Activated CD4-positive, alpha-beta T cell treated with anti-CD3 and anti-CD28 coated beads, Interleukin-2, Interleukin-6, amounts not matched to agents 100 ng/mL and 50 ng/mL, durations not matched to agents 16 hours and 8 hours (primary cell): ENCODE measurements at places on chromosomes 2 and 18.

DNA sequence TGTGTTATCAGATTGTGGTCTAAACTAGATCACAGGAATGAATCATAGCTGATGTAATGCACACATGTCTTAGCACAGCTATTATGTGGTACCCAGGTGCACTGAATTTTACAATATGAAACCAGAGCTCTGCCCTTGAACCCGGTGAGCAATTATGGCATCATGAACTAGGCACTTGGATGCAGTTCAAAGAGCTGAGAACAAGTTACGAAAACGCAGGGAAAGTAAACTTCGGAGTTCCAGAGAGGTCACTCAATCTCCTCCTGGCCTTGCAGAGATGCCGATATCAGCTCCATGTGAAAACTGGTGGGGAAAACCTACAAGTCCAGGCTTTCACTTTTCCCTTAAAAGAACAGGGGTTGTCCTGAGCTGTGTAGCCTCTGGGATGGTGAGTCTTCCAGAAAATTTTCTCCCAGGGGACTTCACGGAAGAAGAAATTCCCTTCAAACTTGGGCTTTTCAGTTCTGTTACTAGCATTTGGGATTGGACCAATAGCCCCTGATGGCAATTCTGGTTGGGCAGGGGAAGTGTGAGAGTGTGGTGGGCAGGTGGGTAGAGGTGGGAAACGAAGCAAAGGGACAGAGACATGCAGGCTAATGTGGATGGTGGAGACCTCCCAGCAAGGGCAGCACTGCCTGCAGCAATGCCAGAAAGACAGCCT, 71.1 kb upstream of the SH3BP4 start:
- peak; percentile 37 for DNase-seq

GRCh38 chr2:64643838-64644457, 9.8 kb downstream of the SERTAD2 start:
- DNase-seq: no peak

GRCh38 chr2:222794585-222795449, 66.0 kb upstream of the ACSL3 start:
- DNase-seq: no peak

GRCh38 chr2:240871071-240871958, 2.7 kb downstream of the AGXT start:
- no peak for DNase-seq

- DNase-seq: no peak
Measured at GRCh38 chr18:73961804-73962203, 185.8 kb downstream of the FBXO15 start.

DNA sequence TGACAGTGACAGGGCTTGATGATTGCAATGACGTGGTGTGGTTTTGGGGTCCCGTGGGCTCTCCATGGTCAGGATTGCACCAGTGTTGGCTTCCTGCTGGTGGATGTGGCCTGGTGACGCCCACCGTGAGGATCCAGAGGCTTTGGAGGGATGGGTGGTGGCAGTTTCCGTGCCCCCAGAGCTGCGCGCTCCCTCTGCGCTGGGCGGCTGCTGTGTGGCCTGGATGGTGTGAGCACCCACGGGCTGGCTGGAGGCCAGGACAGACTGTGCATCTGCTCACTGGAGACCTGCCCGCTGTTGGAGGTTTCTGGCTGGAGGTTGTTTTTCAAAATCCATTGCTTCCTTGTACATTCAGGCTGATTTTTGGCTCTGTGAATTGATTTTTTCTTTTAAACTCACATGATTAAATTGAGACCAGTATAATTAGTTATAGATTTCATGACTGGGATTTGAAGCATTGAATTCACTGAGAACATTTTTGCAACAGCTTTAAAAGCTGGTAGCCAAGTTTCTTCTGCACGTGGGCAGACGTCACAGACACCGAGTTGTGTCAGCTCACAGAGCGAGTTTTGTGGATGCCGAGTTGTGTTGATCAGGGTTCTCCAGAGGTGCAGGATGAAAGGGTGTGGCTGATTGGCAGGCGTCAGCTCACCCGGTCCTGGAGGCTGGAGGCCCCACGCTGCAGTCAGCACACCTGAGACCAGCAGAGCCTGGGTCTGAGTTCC, 72.7 kb downstream of the KCNG2 start:
- DNase-seq: no peak

GRCh38 chr18:55121397-55122170, 162.3 kb upstream of the CCDC68 start:
- no peak for DNase-seq

- DNase-seq: no peak
Measured at GRCh38 chr2:33873076-33873605, 274.0 kb upstream of the FAM98A start.

GRCh38 chr2:88471083-88471942, 18.8 kb upstream of the FOXI3 start:
- no peak for DNase-seq

GRCh38 chr2:95234286-95234785, 27.0 kb downstream of the ZNF892 start:
- no peak for DNase-seq

DNA sequence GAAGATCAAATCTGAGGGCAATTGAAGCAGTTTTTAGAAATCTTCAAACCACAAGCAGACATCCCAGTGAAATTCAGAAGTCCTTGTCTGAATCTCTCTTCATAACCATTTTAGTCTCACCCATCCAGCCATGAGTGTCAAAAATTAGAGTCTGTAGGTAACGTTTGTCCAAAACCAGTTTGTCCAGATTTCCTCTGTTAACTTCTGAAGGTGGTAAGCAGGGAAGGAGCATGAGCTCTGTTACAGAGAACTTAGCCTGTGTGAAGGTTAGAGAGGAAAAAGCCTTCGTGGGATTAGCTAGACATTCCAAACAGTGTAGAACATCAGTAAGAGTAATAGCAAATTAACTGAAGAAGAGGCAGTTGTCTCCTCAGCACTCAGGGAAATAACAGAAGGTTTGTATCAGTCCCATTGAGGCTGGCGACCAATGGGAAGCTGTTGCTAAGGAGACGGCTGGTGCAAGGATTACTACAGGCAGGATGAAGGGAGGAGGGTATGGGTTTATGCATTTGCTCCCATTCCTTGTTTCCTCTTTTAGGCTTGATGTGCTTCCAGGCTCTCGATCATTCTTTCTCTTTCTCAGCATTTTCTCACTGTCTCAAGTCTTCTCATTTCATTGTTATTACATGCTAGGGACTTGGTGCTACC, 8.7 kb upstream of the GPR155 start:
- no peak for DNase-seq

DNA sequence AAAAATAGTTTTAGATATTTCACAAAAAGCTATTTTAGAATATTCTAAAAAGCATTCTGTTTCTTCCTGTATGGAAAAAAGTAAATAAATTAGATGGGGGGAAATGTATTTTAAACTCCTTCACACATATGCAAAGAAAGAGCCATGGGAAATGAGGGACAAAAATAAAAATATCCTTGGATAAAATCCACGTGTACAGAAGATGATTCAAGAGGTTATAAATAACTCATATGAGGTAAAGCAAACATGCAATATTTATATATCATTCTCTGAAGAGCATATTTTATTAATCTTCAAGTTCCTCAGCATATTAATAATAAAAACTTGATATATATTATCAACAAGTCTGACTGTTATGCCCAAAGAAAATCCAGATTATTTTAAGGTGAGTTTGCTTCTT, 8.8 kb upstream of the GFPT1 start:
- no peak for DNase-seq

- no peak for DNase-seq
Measured at GRCh38 chr2:241855245-241855887, 3.3 kb downstream of the PDCD1 start.

GRCh38 chr2:225400546-225401400, 1.3 kb downstream of the NYAP2 start:
- DNase-seq: no peak

DNA sequence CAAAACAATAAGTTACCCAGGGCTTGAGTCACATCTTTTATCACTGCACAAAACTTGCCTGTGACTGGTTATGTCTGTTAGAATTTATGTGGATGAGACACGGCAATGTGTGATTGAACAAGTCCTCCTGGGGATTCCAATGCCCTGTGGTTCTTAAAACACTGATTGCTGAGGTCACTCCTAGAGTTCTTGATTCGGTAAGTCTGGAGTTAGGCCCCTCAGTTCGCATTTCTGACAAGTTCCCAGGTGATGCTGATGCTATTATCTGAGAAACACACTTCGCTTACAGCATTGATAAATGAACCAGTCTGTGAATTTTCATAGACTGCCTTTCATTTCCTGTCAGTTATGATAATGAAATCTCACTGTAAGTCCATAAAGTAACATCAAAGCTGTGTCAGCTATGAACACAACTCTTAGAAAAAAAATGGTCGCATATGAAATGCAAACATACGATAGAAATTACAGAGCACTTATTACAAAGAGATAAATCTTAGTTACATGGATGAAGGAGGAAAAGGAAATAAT, 214.0 kb downstream of the DLGAP1 start:
- DNase-seq: no peak

- DNase-seq: no peak
Measured at GRCh38 chr18:49527631-49528327, 34.1 kb upstream of the LIPG start.

DNA sequence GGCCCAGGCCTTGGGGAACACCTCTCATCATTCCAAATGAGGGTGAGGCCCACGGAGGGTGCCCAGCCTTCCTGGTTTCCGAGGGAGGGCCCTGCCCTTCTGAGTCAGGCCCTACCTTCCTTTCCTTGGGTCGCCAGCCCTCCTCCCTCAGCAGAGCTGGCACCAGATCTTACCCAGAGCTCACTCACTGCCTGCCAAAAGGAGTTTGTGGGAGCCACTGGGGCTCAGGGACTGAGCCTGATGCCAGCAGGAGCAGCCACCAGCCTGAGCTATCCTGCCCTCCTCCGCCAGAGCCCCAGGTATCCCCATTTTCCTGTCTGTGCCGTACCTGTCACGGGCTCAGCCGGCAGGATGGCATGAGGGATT, 64.1 kb downstream of the NRP2 start:
- no peak for DNase-seq

- peak; percentile 18 for DNase-seq
Measured at GRCh38 chr2:120314690-120315366, 31.1 kb upstream of the INHBB start.

- DNase-seq: no peak
Measured at GRCh38 chr2:226130192-226130591, 669.4 kb downstream of the IRS1 start.

- DNase-seq: no peak
Measured at GRCh38 chr2:134462791-134463698, 209.2 kb downstream of the MGAT5 start.

DNA sequence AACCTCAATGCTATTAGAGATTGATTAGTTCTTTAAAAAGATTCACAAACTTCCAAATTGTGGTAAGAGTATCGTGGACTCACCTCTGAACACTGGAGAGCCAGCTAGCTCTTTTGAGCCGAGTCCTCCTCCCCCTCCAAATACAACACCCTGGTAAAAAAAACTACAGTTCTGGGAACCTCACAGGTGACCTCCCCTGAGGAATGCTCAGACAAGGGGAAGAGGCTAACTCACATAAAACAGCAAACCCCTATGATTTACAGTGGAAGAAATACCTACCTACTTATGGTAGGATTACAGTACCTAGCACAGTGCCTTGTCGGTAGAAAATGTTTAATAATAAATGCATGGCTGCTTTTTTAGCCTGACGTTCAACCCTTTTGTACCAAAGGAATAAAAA, 8.4 kb downstream of the ZNF24 start:
- no peak for DNase-seq

- no peak for DNase-seq
Measured at GRCh38 chr2:189086710-189087109, 92.9 kb downstream of the COL5A2 start.

DNA sequence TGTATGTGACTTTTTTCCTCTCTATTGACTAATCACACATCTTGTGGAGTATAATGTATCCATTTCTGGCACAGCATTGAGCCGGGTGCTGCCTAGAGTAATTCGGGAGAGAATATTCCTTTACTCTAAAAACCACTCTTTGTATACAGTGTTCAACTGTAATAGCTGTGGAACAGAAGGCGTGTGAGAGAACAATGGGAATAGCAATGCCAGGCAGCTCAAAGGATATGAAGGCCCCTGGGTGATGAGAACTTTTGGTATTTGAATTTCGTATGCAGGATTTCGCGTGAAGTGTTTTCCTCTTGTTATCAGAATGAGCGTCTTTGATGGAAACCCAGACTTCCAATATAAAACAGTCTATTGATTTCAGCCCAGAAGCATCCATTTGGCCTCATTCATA, 84.6 kb upstream of the MAP3K20 start:
- no peak for DNase-seq

GRCh38 chr2:68203587-68203986, 45.9 kb downstream of the PNO1 start:
- DNase-seq: peak; percentile 86

DNA sequence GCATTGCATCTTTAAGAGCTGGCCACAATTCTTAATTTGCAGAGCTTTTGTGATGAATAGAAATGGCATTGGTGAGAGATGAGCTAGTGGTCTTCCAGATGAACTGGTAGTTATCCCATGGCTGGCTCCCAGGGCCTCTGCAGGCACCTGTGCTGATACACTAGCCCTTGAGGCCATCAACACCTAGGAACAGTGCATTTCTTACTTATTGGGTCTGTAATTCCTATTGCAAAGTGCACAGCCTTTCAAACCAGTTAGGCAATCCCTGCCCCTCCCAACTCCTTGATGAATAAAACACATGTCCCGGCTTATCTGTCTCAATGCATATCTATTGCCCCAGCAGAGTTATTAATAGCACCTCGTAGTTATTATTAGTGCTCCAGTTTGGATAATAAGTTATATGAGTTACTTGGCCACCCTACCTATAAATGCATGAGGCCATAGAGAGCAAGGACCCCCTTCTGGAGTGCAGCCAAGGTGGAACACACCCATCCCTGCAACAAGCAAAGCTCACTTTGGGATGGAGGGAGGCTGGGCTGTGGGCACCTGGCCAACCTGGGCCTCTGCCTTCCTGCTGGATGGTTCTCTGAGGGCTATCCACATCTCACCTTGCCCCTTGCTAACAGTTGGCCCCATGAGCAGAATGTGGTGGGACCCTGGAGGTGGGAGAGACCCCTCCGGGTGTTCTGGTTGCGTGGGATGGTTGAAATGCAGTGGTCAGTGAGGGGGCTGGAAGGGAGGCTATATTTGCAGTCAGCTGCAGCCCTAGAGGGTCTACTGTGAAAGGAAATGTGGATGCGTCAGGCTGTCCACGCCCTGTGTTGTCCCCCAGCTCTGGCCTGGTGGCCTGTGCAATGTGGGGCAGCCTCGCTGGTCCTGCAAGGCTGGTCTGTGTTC, 455.9 kb upstream of the HS6ST1 start:
- DNase-seq: no peak
